ENCODE measurements at places on chromosomes 11 and 22.

DNA sequence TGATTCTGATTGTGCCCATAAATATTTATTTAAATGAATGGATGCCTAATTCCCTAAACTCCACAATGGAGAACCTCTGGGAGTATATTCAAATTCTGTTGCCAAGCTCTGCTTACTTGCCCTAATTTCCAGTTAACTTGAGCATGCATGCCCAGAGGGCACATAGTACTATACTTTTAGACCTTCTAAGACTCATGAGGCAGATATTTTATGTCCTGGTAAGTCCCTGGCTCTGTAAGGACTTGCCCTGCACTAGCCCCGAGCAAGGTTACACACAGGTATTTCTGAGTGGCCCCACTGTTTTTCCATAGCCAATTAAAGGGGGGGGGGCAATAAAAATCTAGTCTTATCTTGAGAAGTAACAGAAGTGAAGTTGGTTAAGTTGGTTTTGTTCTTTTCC is 21.1 kb upstream of the CAPRIN1 start:
- no peak for DNase-seq

- no peak for DNase-seq
Observed at GRCh38 chr11:961921-962320, 36.3 kb downstream of the AP2A2 start.

GRCh38 chr22:48851933-48852549 is 975.6 kb downstream of the BRD1 start:
- DNase-seq: no peak

GRCh38 chr22:42608823-42609361 is 5.8 kb downstream of the POLDIP3 start:
- DNase-seq: no peak

GRCh38 chr22:50585238-50585637 is 2.6 kb upstream of the CHKB start:
- no peak for DNase-seq

- DNase-seq: no peak
Observed at GRCh38 chr11:64891215-64891848, 12.9 kb upstream of the EHD1 start.

DNA sequence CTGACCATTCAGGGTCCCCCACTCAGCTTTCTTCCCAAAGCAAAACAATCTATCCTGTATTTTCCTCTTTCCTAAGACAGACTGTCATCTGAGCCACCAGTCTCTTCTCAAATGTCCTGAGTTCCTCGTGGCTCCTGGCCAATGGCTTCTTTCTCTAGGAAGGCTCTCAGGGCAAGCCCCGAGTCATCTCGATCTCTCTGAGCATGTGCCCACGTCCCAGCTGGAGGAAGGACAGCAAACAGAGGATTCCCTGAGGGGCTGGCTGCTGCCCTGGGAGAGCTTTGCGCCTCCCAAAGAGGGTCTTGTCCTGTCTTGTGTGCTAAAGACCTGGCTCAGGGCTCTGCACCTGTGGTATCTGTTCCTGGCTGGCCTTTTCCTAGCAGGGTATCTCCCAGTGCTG is 8.3 kb downstream of the SLC37A2 start:
- no peak for DNase-seq

DNA sequence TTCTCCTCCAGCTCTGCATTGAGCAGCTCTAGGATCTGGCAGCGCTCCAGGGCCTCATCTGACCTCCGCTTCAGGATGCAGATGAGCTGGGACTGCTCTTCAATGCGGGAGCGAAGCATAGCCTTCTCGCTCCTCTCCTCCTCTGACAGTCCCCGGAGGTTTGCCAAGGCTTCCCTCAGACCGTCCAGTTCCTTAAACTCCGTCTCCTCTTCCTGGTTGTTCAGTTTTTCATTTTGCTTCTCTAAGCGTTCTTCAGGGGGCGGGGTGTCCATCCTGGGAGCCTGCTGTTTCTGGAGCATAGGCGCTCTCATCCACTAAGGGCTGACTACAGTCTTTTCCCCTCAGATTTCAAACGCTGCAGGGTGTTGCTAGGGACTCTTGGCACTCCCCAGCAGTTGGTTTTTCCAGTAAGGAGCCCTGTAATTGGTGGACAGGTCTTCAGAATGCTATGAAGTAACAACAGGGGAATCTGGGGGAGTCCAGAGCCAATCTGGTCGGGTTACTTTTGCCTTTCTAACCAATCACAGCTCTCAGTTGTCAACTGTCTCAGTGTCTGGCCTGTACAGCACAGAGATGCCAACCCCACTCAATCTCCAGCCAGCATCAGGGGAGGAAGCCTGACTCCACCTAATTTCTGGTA is at the start of gene CCDC89:
CCDC89 (minus strand) TSS at position 376 of the 640 bp plus-strand sequence; CDS start at position 311, 65 bp downstream.
- DNase-seq: no peak

Measured in central memory CD4-positive, alpha-beta T cell (primary cell).